Activated CD4-positive, CD25-positive, alpha-beta regulatory T cell treated with anti-CD3 and anti-CD28 coated beads, Interleukin-2, amount 50 U/mL, for 24 hours (primary cell): ENCODE measurements at places on chromosomes 12 and 14.

- ATAC-seq = no peak
Observed at GRCh38 chr12:1962051-1963020, 41.9 kb downstream of the DCP1B start.

DNA sequence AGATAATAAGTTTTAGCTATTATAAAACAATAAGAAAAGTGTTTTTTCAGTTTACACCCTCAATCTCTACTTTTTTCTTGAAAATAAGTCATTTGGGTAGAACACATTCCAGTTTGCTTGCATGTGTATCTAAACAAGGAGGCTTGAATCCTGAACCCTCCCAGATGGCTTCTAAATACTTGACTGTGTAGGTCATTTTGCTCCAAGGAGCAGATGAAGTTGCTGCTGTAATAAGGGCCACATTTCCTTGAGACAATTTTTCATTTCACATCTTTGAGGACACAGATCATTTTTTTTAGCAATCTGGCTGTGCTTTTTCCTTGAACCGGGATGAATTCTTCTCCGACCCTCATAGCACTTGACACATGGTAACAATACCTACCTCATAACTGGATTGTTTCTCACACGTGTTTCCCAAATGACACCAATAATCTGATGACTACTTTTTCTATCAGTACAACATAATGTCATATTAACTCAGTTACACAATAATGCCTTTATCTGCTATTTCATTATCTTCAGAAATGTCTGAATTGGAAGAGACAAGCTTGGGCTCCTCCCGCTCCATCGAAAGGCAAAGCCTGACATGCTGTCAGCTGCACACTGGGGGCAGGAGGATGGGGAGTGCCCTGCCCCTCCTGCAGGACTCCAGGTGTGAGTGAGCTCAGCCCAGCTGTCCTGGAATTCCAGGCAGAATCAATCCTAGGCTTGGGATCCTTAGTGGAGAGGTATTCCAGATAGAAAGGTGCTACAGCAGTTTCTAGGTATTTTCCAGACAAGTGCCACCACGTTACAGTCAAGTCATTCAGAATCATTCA, 30.9 kb downstream of the GPHB5 start:
- ATAC-seq = no peak

DNA sequence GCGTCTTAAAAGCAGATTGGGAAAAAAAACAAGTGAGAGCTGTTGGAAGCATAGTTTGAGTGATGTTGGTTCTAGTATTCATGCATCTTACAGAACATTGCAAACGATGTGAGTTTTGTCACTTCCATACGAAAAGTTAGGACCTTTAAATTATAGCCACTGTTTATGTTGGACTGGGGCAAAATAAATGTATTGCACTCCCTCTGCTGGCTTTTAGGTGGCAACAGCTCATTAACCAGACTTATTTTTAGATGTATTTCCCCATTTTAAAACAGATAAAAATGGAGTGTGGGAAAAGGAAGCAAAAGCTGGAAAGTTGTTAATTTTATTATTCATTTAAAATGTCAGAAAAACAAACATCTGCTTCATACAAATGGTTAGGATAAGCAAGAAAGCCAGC, 111.9 kb downstream of the LGR5 start:
- no peak for ATAC-seq

GRCh38 chr14:94132285-94132887, 3.0 kb upstream of the IFI27L2 start:
- no peak for ATAC-seq
